ENCODE measurements at places on chromosomes 7 and 10. TPM values are rescaled to one million over a fixed set of nuclear protein-coding genes. Genes with fewer than 3 reads are reported as not detected.

- no peaks in the 10 kb centered on the region for H3K36me3 ChIP-seq
- H3K4me3 ChIP-seq = no peak overlapping the region
- no peak overlapping the region for H3K27ac ChIP-seq
- H3K27me3 ChIP-seq = no peaks in the 10 kb centered on the region
- DNase-seq = no peak
Observed at GRCh38 chr10:78505657-78506056, 472.0 kb downstream of the RPS24 start.

GRCh38 chr10:12684784-12685183, 316.7 kb downstream of the CCDC3 start:
- H3K4me1 ChIP-seq = no peaks in the 10 kb centered on the region
- no peak for DNase-seq
- no peaks in the 10 kb centered on the region for H3K27me3 ChIP-seq
- H3K36me3 ChIP-seq = no peaks in the 10 kb centered on the region
- no peak overlapping the region for H3K27ac ChIP-seq

- peaks cover 19% of the 10 kb centered on the region for H3K4me1 ChIP-seq
- no peak for DNase-seq
- H3K4me3 ChIP-seq = no peak overlapping the region
- no peaks in the 10 kb centered on the region for H3K36me3 ChIP-seq
- H3K27me3 ChIP-seq = peaks cover 94% of the 10 kb centered on the region
Observed at GRCh38 chr10:119478111-119478802, 64.3 kb downstream of the RGS10 start.

DNA sequence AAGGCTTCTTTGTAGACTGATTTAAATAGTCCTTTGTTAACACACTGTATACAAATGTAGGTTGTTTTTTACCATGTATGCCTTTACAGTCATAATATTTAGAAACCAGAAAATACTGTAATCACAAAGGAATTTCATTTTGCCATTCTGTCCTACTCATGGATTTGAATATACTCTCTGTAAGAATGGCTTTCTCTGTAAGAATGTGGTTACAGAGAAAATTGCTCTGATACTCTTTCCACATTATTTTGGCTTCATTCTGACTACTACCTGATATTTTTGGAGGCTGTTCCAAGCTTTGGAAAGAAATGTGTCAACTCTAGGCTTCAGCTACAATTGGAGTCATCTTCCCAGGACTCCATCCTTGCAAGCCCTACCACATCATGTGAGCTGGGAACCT, 23.5 kb downstream of the CH25H start:
- no peak for DNase-seq
- H3K27me3 ChIP-seq = no peaks in the 10 kb centered on the region
- peaks cover 5% of the 10 kb centered on the region for H3K4me1 ChIP-seq
- H3K27ac ChIP-seq = no peak overlapping the region
- H3K4me3 ChIP-seq = no peak overlapping the region
- H3K36me3 ChIP-seq = no peaks in the 10 kb centered on the region

DNA sequence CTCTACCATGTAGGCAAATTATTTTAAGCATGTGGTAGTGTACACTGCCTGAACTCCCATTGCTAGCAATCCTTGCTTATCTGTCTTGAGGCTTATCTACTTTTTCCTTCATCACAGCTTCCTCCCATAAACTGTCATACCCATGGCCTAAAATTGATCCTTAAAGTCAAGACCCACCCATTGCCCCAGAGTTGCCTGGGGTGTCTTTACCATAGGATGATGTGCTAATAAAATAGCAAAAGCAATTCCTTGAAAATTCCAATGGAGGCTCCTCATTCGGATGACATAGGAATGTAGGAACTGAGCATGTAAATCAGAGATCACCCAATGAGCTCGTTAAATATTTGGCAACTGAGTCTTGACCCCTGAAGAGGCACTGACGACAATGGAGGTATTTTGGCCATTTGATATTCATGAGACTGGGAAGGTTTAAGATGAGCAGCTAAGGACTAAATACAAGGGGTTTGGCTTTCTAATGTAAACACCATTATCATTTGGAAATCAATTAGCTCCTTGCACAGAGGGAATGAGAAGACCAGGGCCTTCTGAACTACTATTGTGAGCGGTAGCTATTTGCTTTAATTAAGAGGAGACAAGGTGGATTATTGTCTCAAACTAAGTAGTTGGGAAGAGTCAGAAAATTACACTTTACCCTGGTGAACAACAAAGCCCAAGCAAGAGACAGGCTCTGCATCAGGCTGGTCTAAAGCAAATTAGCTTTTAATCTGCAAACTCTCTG, 234.9 kb downstream of the GATA3 start:
- H3K36me3 ChIP-seq = no peaks in the 10 kb centered on the region
- no peak overlapping the region for H3K4me3 ChIP-seq
- no peak for DNase-seq
- H3K4me1 ChIP-seq = peaks cover 20% of the 10 kb centered on the region
- H3K27me3 ChIP-seq = peaks cover 4% of the 10 kb centered on the region

GRCh38 chr10:61642676-61643075, 20.1 kb upstream of the CABCOCO1 start:
- peak overlapping the region; percentile 36 for H3K27ac ChIP-seq
- no peaks in the 10 kb centered on the region for H3K36me3 ChIP-seq
- no peak overlapping the region for H3K4me3 ChIP-seq

DNA sequence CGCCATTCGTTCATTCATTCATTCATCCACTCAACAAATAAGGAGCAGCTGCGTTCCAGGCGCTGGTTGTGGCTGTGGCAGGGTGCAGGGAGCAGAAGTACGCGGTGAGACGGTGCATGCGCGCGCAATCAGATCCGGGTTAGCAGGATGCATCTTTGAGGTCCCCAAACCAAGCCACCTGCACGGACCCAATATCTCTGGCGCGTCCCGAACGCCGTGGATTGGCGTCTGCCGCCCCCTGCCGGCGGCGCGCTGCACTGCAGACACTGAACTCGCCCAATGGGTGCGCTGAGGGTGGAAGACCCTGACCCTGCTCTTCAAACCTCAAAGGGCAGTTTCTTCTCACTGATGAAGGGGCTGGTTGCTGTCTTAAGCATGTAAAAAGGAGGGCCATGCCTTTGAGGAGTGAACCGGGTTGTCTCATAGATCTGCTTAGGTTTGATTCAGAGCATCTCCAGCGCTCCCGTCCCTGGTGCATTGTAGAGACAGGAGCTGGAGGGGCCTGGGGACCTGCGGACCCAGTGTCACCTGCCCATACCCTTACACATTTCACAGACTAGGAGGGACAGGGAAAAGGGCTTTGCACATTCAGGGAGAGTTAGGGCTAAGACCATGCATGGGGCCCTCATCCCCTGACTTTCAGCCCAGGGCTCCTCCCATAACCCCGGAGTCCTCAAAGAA, 102.5 kb downstream of the RAMP3 start:
- H3K27me3 ChIP-seq = peaks cover 13% of the 10 kb centered on the region
- peaks cover 9% of the 10 kb centered on the region for H3K4me1 ChIP-seq
- H3K4me3 ChIP-seq = no peak overlapping the region
- peaks cover 16% of the 10 kb centered on the region for H3K36me3 ChIP-seq
- no peak overlapping the region for H3K27ac ChIP-seq

Gene FZD1
- total RNA-seq = 2.0 TPM

All from WTC11 (cell line).